ENCODE measurements at places on chromosomes 12 and 14. TPM values are rescaled to one million over a fixed set of nuclear protein-coding genes. Genes with fewer than 3 reads are reported as not detected.
A peak's percentile ranks its signal among the peaks of the same experiment; 100 is the strongest.

- DNase-seq: peak; percentile 95
Measured at GRCh38 chr14:75450381-75451276, 22.8 kb downstream of the JDP2 start.

DNA sequence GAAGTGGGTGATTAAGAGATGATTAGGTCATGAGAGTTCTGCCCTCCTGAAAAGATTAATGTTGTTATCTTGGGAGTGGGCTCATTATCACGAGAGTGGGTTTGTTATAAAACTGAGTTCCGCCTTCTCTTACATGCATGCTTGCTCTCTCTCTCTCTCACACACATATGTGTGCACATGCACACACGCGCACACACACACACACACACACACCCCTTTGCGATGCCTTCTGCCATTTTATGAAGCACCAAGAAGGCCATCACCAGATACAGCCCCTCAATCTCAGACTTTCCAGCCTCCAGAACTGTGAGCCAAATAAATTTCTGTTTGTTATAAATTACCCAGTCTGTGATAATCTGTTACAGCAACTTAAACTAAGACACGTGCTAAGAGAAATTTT, 5.7 kb upstream of the SLC41A2 start:
- DNase-seq: no peak

Gene KLRC4
- total RNA-seq: 0.25 TPM

Gene STAT6
- 42.9 TPM for total RNA-seq
